A673 (cell line): ENCODE measurements at places on chromosomes 6 and 20.

DNA sequence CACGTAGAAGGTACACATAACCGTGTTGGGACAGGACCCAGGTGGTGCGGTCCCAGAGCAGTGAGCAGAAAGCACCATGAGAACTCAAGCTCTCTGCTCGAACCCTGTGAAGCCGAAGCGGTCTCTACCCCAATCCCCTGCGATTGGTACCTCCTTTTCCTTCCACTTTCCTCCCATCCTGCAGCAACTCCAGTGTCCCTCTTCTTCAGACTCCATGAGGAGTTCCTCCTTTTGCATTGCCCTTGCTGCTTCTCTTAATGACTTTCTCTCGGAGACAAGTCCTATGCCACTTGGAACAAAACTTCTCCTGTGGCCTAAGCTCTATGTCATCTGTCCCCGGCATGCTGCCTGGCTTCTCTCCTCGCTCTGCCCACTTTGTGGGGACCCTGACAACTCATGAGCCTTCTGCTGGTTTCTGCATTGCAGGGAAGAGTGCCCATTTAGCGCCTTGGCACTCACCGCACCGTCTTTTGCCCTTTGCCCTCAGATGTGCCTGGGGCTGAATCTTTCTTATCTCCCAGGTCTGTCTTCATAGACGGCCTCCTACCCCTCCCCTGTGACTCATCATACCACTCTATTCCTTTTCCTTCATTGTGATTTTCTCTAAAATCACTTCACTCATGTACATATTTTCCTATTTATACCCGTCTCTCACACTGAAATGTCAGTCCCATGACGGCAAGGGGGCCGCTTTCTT lies 9.2 kb upstream of the ZNF831 start:
- DNase-seq, result no peak

- peak; percentile 60 for DNase-seq
Measured at GRCh38 chr6:166997768-166998255, 1.4 kb upstream of the CEP43 start.

DNA sequence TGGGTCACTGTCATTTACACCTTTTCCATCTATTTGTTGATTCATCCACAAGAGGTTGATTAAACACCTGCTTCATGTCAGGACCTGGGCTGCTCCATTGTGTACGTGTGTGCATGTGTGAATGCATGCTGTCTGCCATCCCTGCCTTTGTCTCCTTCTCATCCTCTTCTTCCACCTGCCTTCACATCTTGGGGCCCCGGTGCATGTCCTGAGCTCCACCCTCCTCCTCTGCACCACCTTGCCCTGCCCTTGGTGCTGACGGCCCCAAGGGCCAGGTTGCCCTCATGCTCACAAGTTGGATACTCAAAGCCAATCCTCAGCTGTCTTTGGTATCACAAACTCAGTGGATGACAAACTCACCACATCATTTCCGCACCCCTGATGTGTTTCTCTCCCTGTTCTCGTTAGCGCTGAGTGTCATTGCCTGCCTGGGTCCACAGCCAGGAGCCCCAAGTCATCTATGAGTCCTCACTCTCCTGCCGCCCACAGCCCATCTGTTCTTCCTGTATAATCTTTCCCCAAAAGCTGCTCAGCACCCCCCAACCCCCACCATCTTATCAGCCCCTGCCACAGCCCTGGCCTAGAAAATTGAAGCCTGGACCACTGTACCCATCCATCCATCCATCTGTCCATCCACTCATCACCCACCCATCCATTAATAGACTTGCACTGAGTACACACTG lies 85.0 kb downstream of the SRC start:
- no peak for DNase-seq

GRCh38 chr20:17875981-17876385 lies 92.6 kb downstream of the SNX5 start:
- DNase-seq, result no peak

- no peak for DNase-seq
Measured at GRCh38 chr6:134323698-134324097, 5.8 kb upstream of the SGK1 start.

GRCh38 chr6:139520321-139520768 lies 145.9 kb upstream of the CITED2 start:
- no peak for DNase-seq

- peak; percentile 18 for DNase-seq
Measured at GRCh38 chr6:166957087-166957804, 896 bp upstream of the RNASET2 start.

GRCh38 chr6:137651591-137652335 lies 157.6 kb upstream of the OLIG3 start:
- no peak for DNase-seq

DNA sequence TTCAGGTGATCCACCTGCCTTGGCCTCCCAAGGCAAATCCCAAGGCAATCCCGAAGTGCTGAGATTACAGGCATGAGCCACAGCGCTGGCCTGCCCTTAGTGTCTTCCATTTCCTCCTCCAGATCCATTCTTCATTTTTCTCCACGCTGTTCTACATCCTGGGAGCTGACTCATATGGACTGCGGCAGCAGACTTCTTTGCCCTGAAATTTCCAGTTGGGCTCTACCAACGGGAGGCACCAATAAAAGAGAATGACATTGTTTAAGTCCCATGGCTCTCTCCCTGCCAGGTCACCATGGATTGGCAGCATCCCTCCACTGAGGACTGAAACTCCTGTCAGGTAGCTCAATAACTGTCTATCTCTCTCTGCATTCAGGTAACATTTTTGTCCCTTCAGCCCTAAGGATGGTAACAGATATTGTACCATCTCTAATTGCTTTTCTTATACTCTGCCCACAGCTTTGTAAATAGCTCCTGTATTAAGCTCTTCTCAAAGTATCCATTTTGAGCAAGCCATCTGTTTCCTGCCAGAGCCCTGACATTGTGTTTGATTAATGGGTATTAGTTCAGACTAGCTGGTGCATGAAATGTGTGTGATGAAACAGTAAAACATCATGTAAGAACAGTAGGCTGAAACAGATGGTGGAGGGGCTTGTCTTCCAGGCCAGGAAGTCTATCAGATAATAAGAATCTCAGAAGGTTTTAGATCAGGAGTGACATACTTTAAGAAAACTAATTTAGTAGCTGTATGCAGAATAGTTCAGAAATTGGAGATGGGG lies 3.6 kb downstream of the TBCC start:
- peak; percentile 93 for DNase-seq

DNA sequence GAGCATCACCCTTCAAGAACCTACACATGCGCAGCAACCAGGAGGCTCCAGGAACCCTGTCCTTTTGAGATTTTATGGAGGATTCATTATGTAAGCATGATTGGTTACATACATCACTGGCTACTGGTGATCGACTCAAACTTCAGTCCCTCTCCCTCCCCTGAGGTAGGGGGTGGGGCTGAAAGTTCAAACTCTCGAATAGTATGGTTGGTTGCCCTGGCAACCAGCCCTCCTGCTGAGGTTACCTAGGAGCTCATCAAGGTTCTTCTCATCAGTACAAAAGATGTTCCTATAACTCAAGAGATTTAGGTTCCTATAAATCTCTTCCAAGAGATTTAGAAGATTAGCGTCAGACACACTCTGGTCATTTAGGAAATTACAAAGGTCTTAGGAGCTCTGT lies 21.9 kb upstream of the ZSCAN9 start:
- no peak for DNase-seq

- DNase-seq, result no peak
Measured at GRCh38 chr20:51667002-51667408, 101.2 kb downstream of the ATP9A start.

GRCh38 chr20:8749986-8750385 lies 318.9 kb upstream of the PLCB4 start:
- DNase-seq, result no peak

GRCh38 chr6:46521464-46521971 lies 30.3 kb upstream of the RCAN2 start:
- DNase-seq, result no peak

- DNase-seq, result no peak
Measured at GRCh38 chr6:122622479-122622878, 12.3 kb downstream of the PKIB start.

GRCh38 chr6:152458648-152459644 lies 178.2 kb downstream of the SYNE1 start:
- peak; percentile 36 for DNase-seq

DNA sequence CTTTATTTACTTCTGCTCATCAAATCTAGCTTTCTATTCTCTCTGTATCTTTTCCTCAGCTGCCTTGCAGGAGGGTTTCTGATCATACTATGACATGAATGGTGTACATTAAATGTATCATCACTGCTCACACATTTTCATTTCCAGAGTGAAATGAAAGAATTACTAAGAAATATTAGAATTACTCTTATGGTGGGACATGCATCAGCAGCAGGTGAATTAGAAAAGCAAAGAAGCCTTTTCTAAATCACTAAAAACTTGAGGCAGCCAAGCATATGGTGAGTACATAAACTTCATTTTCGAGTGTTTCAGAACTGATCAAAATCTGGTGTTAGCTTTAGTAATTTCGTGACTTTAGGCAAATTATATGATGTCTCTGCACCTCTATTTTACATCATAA lies 23.6 kb downstream of the IL17A start:
- DNase-seq, result no peak

DNA sequence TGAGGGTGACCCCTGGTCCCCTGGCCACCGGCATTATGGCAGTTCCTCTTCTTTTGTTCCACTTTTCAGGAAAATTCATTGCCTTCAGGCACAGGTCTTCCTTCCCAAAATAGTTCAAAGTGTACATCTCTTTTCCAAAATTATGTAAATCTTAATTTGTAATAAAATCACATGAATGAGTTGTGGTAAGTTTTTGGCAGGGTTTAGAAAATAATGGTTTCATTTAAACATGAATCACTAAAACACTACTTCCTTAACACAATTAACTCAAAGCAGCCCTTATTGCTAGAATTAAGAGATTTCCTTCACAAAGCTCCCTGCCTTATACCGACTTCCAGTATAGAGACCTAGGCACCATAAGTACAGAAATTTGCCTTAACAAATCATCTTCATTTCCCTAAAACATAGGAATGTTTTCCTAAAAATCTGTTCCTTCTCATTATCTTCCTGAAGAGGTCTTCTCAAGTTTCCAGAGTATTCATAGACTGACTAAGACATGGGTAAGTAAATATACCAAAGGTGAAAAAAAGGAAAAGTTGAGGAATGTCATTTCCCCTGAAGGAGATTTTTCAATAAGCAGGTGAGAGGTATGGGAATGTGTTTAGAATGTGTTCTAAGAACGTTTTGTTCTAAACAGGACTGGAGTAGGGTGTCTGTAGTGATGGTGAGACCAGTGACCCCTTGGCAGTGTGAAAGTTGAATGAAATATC lies 148.2 kb upstream of the CITED2 start:
- peak; percentile 52 for DNase-seq

DNA sequence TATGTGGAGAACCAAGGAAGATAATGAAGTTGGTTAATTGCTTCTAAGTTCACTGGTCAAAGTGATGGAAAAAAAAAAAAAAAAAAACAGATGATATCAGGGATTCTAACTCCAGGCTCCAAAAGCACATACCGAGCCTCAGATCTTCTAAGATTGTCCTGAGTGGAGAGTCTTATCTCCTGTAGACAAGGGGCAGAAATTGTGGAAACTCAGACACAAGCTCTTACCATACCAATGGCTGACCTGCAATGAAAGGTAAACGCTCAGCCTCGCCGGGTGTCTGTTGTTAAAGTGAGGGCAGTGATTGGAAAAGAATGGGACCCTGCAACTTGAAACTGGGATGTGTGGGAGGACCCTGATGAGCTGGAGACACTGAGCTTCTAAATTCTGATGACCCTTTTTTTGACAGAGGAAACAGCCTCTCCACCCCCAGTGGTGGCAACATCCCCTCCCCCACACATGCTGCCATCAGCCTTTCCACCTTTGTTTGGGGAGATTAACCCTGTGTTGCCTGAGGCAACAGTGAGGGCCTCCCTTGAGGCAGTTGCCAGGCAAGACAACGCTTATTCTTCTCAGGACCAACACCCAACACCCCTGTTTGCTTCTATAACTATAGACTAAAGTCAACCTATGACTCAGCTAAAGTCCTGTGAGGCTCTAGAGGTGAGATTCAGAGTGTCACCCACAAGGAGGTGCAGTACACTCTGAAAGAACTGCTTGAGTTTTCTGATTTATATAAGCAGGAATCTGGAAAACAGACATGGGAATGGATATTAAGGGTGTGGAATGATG lies 154.0 kb downstream of the THBS2 start:
- no peak for DNase-seq

DNA sequence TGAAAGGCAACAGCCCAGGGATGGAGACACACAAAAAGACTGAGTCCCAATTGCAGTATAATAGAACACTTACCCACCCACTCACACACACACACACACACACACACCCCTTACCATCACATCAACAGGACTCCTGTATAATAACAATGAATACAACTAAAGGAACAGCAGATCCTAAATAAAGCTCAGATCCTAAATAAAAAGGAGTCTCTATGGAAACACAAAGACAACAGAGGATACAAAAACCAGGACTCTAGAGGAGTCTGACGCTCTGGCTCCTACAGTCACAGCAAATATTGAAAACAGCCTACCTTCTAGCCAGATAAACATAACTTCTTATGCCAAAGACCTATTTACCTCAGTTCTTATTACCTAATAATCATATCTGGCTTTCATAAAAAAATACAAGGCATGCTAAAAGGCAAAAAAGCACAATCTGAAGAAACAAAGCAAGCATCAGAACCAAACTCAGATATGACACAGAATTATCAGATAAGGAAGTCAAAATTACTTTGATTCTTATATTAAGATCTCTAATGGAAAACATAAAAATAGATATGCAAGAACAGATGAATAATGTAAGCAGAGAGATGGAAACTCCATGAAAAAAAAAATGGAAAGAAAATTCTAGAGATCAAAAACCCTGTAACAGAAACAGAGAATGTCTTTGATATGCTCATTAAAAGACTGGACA lies 134.9 kb downstream of the MMUT start:
- no peak for DNase-seq

DNA sequence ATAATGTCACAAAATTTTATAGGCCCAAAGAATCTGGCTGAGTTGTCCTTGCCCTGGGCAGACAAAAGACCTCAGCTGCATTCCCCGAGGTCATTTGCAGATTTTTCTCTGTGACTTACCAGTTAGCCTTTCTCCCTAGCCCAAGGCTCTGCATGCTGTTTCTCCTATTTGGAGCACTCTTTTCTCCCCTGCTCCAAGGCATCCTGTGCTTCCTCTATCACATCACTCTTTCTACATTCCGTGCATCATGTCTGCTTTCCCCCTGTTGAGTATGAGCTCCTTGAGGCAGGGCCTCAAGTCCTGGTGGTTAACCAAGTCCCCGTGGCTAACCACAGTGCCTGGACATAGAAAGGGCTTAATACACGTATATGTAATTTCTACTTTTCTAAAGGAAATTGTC lies 593 bp upstream of the GSTA3 start:
- no peak for DNase-seq

- no peak for DNase-seq
Measured at GRCh38 chr6:106973836-106974335, 643 bp downstream of the CD24 start.

- DNase-seq, result no peak
Measured at GRCh38 chr6:142872376-142872775, 72.6 kb downstream of the HIVEP2 start.

- DNase-seq, result no peak
Measured at GRCh38 chr20:36784900-36785299, 11.3 kb upstream of the DSN1 start.

GRCh38 chr6:27144740-27145079 lies 102.8 kb upstream of the PRSS16 start:
- DNase-seq, result peak; percentile 29
